ENCODE measurements at places on chromosomes 2 and 18.

GRCh38 chr2:36339607-36340218 is 15.9 kb upstream of the CRIM1 start:
- no peak for DNase-seq

GRCh38 chr18:22546905-22547570 is 129.3 kb upstream of the CTAGE1 start:
- no peak for DNase-seq

DNA sequence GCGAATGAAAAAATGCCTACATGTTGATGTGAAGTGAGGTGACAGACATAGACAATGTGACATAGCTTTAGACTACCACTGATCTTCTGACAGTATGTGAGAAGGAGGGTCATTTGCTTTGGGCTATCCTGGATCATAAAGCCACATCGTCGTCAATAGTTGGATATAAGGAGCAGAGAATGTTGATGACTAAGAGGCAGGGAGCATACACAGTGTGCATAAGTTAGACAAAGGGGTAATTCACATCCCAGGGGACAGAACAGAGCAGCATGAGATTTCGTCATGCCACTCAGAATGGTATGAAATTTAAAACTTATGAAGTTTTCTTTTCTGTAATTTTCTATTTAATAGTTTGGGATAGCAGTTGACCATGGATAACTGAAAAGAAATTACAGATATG is 403.2 kb downstream of the DSC3 start:
- no peak for DNase-seq

GRCh38 chr2:151862700-151863099 is 34.5 kb upstream of the ARL5A start:
- no peak for DNase-seq

GRCh38 chr2:309148-309953 is 21.5 kb upstream of the ALKAL2 start:
- DNase-seq: no peak

GRCh38 chr18:59957957-59958356 is 58.2 kb downstream of the PMAIP1 start:
- no peak for DNase-seq

- DNase-seq: no peak
These were observed 145.0 kb downstream of the PID1 start for GRCh38 chr2:229126066-229126465.

DNA sequence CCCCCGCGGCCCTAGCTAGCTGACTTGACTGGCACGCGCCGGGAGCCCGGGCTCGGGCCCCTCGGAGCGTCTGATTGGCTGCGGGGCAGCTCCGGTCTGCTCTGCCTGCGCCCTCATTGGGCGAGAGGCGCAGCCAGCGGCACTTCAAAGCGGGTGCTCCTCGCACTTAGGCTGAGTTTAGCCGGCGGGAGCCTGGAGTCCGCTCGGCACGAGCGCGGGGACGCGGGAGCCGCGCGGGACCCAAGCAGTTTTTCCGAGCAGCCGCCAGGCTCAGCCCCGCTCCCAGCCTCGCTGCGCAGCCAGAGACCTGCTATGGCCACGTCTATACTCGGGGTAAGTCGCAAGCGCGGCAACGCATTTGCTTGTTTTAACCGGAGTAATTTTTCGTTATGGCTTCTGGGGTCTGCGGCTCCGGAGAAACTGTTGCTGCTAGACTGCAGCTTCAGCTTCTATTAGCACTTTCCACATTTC is at the start of gene SP9:
Gene SP9 (plus strand): TSS at position 174 of the 471 bp plus-strand sequence. CDS start 139 bp downstream, at position 313.
- no peak for DNase-seq

- no peak for DNase-seq
These were observed 18.5 kb downstream of the TRAF3IP1 start for GRCh38 chr2:238338710-238339394.

DNA sequence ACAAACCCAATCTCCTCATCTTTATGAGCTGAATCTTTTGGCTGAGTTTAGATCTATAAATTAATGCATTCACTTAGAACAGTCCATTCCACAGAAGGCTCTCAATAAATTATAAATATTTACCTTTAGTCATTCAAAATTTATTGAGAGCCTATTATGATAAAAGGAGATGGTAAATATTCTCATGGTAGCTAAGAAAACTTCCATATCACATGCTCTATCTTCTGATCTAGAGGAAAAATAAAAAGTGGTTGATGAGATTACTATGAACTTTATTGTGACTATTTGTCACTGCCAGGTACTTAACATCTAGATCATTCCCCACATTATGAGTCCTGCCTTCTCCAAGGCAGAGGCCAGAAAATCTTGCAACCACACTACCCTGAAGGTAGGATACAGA is 62.4 kb downstream of the L3MBTL4 start:
- no peak for DNase-seq

GRCh38 chr2:219436491-219436890 is 1.8 kb downstream of the SPEG start:
- DNase-seq: no peak

- DNase-seq: no peak
These were observed 360.3 kb downstream of the TGIF1 start for GRCh38 chr18:3810296-3810695.
